CD8-positive, alpha-beta memory T cell (primary cell): ENCODE measurements at places on chromosomes 7 and 10. TPM values are rescaled to one million over a fixed set of nuclear protein-coding genes. Genes with fewer than 3 reads are reported as not detected.
A peak's percentile ranks its signal among the peaks of the same experiment; 100 is the strongest.

- DNase-seq = no peak
These were observed 23.7 kb upstream of the CDH23 start for GRCh38 chr10:71372882-71373495.

DNA sequence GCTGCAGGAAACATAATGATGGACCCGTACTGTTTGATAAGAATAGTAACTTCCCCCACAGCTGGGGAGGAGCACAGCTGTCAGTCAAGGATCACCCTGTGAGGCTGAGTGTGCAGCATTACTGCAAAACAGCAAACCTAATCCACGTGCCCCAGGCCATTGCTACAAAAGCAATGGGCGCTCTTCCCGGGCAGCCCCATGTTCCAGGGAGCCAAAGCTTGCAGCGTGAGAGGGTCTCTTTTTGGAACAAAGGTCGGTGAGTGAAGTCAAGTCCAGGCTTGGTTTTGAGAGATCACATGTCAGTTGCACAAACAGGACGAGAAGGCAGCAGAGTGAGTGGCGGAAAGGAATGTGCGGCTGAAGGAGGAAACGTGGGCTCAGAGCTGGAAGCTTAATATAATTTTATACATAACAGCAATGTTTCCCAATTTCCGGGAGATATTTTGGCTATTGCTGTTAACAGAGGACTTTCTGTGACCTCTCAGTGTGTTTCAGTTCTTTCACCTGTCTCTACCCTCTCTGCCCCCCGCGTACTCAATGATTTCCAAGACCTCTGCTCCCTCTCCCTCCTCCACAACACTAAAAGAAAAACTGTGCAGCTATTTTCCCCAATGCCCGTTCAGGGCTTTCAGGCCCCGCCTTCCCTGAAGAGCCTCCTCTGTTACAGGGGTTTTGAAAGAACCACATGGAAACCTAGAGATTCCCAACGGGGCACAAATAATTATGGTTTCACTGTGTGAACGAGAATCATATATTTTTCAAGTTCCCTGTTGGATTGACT, 128.9 kb downstream of the MTPAP start:
- no peak for DNase-seq

DNA sequence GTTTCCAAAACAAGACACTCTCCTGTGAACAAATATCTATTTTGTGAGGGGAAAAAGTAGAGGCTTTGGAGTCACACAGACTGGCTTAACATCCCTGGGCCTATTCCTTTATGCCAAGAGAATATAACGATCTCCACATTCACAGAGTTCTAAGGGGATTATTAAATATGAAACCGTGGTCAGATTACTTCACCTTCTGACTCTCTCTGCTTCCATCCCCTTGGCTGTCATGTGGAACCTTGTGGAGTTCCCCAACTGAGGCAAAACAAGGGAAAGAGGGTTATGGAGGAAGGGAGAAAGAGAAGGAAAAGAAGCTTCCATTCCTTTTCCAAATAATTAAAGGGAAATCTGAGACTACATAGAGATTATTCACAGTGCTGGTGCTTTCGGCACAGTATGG, 55.5 kb upstream of the ATP6V0A4 start:
- DNase-seq = no peak

DNA sequence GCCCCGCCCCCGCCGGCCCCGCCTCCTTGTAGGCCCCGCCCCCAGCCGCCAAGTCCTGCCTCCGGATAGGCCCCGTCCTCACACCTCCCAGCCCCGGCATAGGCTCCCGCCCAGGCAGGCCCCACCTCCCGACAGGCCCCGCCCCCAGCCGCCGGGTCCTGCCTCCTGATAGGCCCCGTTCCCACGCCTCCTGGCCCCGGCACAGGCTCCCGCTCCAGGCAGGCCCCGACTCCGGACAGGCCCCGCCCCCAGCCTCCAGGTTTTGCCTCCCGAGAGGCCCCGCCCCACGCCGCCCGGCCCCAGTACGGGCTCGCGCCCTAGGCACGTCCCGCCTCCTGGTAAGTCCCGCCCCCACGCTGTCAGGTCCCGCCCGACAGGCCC, 232 bp upstream of the MICALL2 start:
- peak; percentile 97 for DNase-seq

GRCh38 chr10:79321951-79322350, 25.3 kb upstream of the PPIF start:
- DNase-seq = no peak

DNA sequence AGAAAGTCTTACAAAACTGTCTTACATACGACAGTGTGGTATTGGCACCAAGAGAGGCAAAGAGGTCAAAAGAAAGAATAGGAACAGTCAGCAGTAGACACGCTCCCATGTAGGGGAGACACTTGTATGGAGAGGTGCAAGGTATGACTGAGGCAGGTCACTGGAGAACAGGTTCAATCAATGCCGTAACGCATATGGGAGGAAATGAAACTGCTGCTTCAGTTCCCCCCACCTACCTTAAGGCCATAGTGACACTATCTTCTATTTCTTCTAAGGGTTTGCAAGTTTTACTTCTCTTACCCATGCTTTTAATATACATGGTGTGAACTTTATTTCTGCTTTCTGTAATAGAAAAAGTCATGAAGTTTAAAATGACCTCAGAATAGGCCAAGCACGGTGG, 5.5 kb upstream of the PITRM1 start:
- no peak for DNase-seq

DNA sequence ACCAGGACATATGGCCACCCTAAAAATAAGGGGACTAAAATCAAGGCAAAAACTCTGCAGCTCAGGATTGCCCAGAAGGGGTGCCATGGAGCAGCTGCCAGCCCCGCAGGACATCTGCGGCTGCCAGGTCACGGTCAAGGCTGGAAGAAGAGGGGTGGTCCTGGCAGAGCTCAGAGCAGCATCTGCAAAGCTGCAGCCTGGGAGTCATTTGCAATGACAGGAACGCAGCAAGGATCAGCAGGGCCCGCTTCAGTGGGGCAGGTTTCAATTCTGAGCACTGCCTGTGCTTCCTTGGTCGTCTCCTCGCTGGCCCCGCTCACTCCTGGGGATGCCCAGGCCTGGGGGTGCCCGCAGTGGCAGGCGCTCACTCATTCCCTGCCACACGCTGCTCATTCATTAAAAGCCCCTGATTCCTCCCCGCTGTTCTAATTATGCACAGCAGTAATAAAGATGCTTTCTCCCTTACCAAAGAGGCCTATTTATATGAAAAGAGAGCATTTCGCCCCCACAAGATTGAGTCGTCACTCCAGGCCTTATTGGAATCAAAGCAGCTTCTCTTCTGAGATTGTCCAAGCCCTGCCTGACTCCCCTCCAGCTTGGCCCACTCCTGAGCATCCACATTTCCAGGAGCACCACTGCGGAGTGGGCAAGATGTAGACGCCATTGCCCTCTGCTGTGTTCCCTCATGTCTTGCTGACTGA, 4.6 kb downstream of the HSPA12A start:
- DNase-seq = no peak

The BLNK gene
- not detected for polyA plus RNA-seq

The DUS4L gene
- 6.6 TPM for polyA plus RNA-seq

The ZNF518A gene
- 9.0 TPM for polyA plus RNA-seq
